ENCODE measurements at places on chromosomes 12 and 14.

- no peak for DNase-seq
Measured at GRCh38 chr12:104975587-104976343, 10.4 kb upstream of the NOPCHAP1 start.

DNA sequence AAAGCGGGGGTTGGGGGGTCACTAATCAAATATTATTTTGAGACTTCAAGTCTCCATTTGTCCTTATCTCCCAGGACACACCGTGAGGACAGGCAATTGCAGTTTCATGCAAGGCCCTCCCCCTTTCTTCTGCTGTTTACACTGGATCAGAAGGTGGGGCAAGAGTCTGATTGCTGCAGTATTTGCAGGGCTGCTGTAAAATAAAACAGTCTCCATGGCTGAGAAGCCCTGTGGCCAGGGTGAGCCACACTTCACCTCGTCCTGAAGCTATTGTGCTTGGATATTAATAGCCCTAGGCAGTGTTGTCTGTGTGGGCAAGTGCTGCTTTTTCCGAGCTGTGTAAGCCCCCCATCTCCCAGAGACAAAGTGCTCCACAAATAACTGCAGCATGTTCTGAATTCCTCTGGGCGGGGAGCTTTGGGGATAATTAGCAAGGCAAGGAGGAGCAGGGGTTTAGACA, 187.4 kb upstream of the NTF3 start:
- DNase-seq = no peak

DNA sequence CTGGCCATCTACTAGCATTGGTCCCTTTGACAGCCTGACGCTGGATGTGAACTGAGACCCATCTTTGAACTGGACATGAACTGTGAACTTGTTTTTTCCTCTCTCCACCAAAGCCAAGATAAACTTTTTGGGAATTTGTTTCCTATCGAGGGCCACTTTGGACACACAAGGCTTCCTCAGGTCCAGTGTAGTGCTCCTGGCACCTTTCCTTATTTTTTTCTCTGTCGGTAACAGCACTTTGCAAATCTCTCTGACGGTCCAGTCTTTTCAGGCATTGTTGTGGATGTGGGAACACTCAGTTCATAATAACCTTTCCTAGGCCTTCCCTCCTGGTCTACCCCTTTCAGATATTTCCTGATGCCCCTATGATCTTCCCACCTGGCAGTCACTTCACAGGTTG, 5.0 kb downstream of the KCNA1 start:
- no peak for DNase-seq

DNA sequence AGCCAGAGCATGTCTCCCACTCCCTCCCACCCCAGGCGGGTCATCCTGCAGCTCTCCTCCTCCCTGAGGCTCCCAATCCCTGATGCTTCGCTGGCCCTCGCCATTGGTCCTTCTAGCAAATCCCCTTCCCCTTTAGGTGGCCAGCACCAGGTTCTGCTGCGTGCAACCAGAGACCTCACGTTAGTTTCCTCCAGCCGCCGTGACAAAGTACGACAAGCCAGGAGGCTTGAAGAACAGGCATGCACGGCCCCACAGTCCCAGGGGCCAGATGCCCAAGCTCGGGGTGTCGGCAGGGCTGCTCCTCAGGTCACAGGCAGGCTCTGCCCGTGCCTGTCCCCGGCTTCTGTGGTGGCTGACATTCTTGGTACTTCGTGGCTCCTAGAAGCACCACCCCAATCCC, 95.8 kb downstream of the RIMBP2 start:
- DNase-seq = no peak

DNA sequence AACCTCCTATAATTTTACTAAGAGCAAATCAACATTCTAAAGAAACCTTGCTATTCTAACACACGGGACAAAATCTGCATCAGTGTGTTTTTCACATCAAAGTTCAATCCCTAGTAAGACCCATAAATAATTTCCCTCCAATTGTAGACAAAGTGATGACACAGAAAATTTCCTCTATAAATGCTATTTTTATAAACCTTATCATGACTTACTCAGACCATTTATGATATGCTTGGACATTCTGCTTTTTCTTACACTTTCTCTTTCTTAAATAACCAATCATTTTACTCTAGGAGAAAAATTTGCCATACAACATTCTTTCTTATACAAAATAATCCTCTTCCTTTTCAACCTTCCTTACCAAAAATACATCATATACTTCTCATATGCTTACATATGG, 67.0 kb downstream of the SDR9C7 start:
- DNase-seq = no peak

DNA sequence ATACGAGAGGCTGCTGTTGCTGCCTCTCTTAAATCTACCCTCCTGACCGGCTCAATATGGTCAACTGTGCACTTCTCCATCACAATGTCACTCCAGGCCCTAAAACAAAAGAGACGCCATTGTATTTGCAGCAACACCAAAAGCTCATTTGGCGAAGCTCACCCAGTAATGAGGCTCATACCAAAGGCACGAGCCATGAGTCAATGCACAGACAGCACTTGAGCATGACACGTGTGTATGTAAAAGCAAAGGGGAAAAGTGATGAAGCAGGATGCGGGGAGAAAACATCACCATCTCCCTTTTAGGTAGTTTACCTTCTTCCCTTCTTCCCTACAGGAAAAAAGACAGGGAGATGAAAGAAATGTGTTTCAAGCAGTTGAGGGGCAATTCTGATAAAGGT, 150.3 kb downstream of the FOXN3 start:
- DNase-seq = no peak

DNA sequence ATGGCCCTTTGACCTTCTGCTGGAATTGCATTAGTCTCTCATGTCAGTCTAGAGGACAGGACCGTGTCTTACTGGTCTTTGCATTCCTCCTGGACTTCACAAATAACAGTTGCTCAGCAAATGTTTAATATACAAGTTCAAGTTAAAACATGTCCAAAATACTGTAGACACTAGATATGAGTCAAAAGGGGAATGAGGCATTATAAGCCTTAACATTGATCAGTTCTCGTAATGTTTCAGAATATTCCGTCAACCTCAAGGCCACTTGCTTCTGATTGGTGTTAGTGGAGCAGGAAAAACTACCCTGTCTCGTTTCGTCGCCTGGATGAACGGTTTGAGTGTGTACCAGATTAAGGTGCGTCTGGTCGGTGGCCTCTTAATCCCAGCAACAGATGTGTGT, 59.9 kb downstream of the HSP90AA1 start:
- no peak for DNase-seq

GRCh38 chr12:58176296-58176869, 235.0 kb downstream of the ATP23 start:
- DNase-seq = no peak

- DNase-seq = no peak
Measured at GRCh38 chr14:23389396-23389795, 12.6 kb downstream of the CMTM5 start.

DNA sequence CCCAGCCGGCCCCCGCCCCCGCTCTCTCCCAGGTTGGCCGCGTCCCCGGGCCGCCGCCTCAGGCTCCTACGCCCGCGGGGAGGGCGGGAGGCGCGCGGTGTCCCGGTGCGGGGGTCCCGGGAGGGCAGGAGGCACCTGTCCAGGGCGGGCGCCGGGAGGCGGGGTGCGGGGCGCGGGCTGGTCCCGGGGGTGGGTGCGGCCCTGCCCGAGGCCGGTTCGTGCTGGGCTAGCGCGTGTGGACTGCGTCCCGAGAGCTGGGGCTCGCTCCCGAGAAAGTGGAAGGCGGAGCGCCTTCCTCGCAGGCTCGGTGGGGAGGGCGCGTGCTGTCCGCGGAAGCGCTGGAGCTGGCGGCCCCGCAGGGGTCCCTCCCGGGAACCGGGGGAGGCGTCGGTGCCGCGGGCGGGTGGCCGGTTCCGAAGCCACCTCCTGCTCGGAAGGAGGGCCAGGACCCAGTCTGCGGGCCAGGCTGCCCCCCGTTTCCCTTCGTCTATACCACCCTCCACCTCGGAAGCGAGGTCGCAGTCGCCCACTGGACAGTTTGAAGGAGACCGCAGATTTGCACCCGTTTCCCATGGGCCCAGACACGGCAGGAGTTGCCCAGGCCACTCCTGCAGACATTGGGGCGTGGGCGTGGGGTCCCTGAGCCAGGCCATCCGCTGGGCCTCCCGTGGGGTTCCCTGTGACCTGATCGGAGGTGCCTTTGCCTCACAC, 636 bp downstream of the ZFYVE21 start:
- no peak for DNase-seq

DNA sequence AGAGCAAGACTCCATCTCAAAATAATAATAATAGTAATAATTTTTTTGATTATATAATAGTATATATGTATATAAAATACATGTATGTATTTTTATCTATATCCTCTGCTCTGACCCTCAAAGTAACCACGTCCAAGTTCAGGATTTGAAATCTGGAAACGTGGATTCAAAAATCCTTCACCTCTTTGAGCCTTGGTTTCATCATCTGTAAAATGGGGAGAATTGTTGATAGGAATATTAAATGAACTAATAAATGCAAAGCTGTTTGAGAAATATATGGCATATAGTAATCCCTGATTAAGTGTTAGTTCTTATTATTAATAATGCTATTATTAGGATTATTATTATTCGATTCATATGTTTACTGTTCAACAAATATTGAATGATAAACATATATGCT, 2.6 kb downstream of the P2RX7 start:
- DNase-seq = no peak

DNA sequence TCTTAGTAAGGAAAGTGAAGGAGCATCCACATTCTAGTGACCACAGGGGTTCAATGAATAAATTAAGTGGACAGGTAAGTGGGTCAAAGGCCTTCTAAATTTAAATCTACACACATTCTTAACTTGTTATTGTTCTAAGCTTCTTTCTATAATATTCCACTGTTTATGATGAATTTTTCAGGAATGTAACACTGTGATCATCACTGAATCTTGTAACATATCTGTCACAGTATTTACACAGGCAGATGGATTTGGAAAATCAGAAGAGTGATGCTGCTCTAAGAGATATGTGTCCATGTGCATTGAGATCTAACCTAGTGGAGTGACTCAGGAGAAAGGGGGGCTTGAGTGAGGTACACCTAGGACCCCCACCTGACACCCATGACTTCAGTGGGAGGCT, 115.4 kb upstream of the OVCH1 start:
- no peak for DNase-seq

DNA sequence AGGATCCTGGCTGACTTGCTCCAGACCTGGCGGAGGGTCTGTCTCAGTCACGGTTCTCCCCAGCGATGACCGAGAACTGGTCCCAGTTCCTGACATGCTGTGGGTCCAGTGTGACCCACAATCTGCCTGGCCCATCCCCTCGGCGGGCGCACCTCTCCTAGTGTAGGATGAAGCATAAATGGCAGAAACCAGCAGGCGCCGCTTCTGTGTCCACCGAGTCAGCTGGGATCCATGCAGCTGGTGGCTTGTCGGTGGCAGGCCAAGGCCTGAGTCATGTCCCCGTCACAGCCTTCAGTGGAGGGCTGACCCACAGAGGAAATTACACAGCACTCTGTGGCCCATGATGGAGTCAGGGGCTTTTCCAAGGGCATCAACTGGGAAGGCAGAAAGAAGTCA, 38.5 kb downstream of the NFKBIA start:
- no peak for DNase-seq

DNA sequence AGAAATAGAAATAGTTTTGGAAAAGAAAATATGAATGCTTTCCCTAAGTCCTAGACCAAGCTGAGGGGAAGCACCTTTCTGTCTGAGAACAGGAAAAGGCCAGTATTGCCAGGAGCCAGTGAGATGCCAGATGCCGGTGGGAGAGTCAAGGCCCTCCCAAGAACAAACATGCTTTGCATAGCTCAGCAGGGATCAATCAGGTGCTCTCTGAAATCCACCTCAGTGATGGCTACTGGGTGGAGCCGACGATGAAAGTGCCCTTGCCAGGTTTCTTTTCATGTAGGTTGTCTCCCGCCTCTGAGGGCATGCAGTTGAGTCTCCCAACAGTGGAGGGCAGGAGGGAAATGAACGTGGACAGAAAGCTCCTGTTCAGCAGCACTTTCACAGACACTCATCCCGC, 28.3 kb downstream of the DEGS2 start:
- DNase-seq = no peak

- no peak for DNase-seq
Measured at GRCh38 chr14:96681829-96682228, 115.4 kb upstream of the VRK1 start.

DNA sequence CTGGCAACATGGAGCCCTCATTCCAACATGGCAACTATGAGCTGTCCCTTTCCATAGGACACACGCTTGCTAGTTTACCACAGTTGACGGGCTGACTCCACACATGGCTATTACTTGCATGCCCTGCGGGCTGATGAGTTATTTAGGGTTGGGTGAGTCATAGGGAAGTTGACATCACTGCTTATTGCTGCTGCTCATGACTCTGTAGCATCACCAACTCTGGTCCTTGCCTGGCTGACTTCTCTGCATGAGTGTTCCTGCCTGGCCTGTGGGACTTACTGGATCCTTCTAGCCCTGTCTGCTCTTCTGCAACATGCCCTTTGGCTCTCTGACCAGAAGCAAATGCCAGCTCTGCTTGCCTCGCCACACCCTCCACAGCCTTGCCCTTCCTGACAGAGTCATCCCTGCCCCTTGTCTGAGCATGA, 199.5 kb downstream of the ANO6 start:
- DNase-seq = no peak

GRCh38 chr14:79248771-79249170, 962.5 kb downstream of the DIO2 start:
- DNase-seq = no peak

DNA sequence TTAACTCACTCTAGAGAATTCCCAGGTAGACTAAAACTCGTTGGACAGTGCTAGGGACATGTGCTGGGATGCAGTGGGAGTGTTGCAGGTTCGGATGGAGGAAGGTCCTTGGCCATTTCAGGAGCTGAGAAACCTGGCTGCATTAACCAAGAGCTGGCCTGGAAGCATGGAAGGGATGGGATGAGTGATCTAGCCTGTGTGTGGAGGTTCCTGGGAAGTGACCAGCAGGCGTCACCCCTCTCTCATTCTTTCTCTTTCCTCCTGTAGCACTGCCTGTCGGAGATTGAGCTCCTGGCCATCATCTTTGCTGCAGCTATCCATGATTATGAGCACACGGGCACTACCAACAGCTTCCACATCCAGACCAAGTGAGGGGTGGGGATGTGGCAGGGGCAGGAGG, 15.6 kb downstream of the PPP1R1A start:
- no peak for DNase-seq

GRCh38 chr14:95300002-95300696, 19.6 kb downstream of the CLMN start:
- no peak for DNase-seq

DNA sequence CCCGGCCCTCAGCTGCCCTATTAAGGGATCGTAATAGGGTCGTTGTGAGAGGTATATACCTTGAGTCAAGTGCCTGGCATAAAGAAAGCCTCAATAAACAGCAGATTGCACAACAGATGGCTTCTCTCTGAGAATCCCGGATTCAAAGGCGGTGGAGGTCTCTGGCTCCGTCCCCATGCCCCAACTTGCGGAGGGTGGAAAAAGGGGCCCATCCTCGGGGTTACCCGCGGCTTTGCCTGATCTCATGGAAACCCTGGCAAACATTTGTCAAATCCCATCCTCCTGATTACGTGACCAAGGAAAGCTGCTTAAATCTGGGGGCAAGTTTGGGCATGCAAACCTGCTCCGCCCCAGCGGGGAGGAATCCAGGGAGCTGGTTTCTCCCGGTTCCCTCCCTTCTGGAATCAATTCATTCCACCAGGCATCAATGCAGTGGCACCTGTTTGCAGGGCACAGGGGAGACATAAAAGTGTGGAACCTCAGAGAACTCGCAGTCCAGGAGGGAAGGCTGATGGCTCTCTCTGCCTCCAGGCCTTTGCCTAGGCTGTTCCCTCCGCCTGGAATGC, 12.3 kb downstream of the TRPV4 start:
- DNase-seq = peak; percentile 20

Measured in NCI-H187 (cell line).